ENCODE measurements at places on chromosomes 1 and 21.

DNA sequence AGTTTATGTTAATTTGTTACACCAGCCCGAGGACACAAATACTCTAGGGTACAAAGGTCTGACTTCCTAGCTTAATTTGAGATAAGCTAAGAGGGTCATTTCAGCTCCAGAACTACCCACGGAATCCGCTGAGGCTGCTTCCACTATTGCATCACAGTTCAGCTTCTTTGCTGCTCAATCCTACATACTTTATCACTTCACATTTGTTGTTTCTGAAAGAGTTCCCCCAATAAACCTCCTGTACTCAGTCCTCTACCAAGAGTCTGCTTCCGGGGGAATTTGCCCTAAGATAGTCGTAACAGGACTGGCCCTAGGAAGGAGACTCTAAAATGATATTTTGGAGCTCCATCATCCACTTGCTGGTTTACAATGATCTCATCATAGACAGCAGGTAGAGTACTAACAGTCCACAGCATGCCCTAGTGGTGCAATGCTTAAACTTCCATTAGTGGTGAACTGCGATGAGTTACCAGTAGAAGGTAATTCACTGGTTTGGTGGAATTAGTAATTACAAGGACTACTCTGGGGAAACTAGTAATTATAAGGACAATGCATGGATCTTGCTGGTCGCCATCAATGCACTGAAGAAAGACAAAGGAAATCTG, 229.3 kb downstream of the USH2A start:
- DNase-seq, result no peak

- no peak for DNase-seq
Measured at GRCh38 chr1:225477296-225477911, 49.6 kb upstream of the LBR start.

DNA sequence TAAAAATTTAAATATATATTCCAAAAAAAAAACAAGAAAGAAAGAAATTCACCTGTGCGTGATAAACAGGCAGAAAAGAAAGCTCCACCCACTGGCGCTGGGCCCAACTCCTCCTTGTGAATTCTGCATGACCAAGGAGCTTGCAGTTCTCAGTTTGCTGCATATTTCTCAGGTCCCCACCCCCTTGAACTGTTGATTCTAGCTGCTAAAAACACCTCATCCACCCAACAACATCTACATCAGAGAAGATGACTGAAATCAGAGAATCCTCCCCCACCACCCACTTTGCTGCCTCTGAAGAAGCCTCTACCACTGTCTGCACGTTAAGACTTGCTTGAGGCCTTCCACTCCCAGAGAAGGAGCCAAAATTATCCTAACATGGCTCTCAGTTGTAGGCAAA, 104.8 kb downstream of the RGS2 start:
- no peak for DNase-seq

DNA sequence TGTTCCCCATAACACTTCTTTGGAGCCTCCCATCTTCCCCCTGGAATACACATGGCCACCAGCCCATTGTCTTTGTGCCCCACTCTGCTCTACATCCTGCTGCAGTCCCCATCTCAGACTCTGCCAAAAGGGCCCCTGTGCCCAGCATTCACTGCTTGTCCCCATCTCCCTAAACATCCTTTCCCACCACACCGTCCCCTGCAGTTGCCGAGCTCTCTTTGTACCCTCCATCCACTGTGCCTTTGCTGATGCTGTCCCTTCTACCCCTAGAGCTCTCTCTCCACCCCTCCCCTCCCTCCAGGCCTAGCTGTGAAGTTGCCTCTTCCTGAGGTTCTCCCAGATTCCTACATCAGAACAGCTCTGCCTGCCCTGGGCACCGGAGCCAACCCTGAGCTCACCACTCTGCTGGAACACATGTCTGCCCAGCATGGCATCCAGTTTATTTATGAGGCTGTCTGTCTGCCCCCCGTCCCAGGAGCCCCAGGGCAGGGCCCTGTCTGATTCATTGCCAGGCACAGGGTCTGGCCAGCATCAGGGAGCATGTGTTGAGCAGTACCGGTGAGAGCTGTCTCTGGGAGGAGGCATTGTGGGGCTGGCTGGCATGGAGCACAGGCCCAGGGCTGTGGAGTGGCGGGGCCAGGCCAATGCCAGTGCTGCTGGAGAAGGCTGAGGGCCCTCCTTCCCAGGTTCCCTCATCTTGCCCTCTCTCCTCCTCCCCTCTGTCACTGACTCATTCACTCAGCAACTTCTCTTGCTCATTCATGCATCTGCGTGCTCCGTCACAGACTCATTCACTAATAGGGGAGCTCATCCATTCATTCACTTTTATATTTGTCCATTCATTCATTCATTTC, 28.8 kb downstream of the EDN2 start:
- no peak for DNase-seq

GRCh38 chr1:1212780-1213344, 1.1 kb downstream of the TNFRSF4 start:
- DNase-seq, result no peak

- DNase-seq, result no peak
Measured at GRCh38 chr1:213979751-213980586, 7.8 kb upstream of the PROX1 start.

DNA sequence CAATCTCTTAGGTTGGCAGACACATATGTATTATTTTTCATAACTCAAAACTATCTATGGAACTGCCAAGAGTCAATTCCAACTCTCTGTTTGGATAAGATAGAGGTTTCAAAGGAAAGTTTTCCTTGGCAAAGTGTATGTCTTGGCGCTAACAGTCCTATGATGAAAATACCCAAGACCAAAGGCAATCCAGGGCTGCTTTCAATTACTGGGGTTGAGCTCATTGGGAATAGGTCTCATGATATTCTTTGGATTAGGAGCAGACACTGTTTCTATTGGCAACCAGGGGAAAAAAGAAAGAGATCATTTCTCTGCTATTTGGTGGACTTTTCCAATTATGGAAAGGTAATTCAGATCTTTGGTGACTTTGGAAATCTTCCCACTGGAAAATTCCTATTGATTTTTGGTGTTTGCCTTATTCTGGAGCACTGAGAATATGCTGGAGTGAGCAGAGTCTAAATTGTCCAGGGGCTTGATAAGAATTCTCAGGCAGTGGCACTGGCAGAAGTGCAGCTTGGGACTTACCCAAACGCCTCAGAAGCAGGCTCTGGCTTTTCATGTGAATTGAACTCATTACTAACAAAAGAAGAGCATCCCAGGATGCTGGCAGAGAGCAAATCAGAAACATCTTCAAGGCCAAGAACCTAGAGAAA, 20.4 kb upstream of the PLXNA2 start:
- no peak for DNase-seq

GRCh38 chr21:16605597-16605996, 875.8 kb downstream of the USP25 start:
- no peak for DNase-seq

GRCh38 chr1:171597203-171597602, 24.8 kb upstream of the MYOCOS start:
- DNase-seq, result no peak

GRCh38 chr1:233328142-233328921, 808 bp downstream of the MAP3K21 start:
- no peak for DNase-seq

- no peak for DNase-seq
Measured at GRCh38 chr21:45932922-45933502, 48.6 kb upstream of the COL6A1 start.

DNA sequence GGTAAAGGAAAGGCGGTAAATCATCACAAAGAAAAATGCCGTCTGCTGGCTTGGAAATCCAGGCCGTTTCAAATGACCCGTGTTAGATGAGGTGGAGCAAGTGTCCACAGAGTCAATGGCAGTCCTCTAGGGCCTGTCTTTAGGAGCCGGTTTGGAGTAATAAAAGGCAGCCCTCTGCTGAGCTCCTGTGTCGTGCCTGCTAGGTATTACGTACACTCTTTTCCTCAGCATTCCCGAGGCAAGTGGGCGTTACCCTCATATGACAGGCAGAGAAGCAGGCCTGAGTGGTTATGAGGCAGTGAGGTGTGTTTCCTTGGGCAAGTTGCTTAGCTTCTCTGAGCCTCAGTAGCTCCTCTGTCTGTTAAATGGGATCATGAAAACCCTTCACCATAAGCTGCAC, 7.7 kb downstream of the NENF start:
- DNase-seq, result no peak

DNA sequence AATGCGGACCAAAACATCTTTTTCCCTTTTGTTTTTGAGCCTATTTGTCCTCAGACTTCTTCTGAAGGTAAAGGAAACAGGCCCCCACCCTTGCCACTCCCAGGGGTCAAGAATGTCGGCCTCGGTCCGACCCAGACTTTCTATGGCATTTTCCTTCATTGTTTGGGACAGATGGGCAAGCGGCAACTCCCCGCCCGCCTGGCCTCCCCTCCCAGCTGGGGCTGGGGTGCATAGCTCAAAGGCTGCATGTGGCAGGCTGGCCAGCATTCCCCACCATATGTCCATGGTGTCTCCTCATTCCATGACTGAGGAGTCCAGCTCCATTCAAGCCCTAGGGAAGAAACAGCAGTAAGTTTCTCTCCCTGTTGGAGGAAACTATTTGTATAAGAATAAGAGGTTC, 29.4 kb upstream of the TSPEAR start:
- DNase-seq, result no peak

GRCh38 chr1:169595764-169596711, 9.8 kb upstream of the F5 start:
- DNase-seq, result no peak

DNA sequence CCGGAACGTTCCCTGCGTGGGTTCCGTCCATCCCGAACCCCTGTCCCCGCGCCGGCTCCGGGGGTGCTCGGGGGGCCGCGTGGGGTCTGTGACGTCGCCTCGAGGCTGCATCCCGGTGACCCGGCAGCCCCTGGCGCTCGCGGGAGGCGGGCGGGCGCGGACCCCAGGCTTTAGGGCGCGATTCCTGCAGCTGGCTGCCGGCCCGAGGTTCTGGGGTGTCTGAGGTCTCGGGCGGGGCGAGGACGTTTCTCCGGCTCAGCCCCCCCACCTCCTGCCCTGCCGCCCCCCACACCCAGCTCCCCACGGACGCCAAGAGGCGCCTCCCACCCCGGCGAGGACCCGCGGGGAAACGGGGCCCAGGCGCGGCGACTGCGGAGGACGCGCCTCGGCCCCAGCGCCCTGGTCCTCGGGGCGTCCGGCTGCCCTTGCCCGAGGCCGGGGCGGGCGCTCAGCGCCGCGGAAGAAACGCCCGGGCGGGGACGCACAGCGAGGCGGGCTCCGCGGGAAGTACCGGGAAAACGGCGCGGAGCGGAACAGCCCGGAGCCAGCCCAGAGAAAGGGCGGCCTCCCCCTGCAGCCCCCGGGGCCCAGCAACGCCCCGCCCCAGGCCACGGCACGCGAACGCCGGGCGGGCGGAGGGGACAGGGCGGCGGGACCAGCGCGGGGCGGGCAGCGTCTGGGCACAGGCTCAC, 1.3 kb upstream of the PCBP3 start:
- no peak for DNase-seq

DNA sequence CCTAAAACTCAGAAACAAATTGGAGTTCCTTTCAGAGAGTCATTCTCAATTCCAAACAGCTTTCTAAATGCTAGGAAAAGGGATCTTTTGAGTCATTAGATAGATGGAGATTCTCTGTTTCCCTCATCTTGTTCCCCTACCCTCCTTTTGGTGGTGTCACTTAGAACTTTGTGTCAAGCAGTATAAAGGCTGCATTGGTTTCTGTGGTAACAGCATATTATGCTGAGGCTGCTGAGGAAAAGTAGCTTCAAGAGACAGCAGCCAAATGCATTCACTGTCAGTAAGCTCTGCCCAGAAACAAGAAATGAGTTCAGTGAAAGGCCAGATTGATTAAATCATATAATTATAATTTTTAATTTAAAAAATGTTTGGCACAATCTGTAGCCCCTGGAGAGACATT, 144.1 kb downstream of the LRRC40 start:
- no peak for DNase-seq

GRCh38 chr1:184627007-184627341, 127.7 kb downstream of the EDEM3 start:
- no peak for DNase-seq
